ENCODE measurements at places on chromosomes 1 and 21.

- no peak for DNase-seq
Measured at GRCh38 chr1:89476072-89476471, 48.6 kb upstream of the LRRC8B start.

DNA sequence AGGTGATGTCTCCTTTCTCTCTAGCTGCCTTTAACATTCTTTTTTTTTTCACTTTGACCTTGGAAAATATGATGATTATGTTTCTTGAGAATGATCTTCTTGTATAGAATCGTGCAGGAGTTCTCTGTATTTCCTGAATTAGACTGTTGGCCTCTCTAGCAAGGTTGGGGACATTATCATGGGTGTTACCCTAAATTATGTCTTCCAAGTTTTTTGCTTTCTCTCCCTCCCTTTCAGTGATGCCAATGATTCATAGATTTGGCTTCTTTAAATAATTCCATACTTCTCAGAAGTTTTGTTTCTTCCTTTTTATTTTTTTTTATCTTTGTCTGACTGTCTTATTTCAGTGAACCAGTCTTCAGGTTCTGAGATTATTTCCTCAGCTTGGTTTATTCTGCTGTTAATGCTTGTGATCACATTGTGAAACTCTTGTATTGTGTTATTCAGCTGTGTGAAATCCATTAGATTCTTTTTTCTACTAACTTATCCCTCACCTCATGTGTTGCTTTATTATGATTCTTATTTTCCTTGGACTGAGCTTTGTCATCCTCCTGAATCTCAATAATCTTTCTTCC is 268.4 kb upstream of the NRIP1 start:
- no peak for DNase-seq

DNA sequence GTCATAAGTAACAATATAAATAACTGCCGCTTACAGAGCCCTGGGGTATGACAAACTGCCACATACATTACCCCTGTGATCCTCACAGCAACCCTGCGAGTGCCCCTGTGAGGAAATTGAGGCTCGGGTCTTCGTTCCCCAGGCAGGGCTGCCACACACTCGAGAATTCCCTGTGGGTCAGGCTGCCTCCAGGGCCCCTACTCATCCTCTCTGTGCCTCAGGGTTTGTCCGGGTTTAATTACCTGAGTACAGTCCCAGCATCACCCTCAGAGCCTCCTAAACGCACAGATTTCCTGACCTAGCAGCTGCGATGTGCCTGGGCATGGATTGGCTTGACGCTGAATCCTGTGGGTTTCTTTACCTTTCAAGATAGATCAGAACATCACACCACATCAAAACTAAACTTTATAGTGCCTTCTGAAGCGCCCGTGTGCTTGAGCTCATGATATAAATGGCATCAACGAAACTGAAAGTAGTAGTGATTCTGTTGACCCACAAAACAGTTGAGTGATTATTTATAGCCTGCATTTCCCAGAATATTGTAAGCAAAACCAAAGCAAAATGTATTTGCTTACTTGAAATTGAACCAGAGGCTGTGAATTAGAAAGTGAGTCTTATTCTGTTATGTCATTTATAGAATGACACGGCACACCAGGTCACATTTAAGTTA is 14.0 kb downstream of the SLC37A1 start:
- DNase-seq: peak; percentile 41

- no peak for DNase-seq
Measured at GRCh38 chr1:157025385-157025784, 20.2 kb downstream of the ARHGEF11 start.

- DNase-seq: no peak
Measured at GRCh38 chr21:43851593-43851992, 13.4 kb upstream of the AGPAT3 start.

- DNase-seq: no peak
Measured at GRCh38 chr1:47985018-47985417, 12.2 kb downstream of the TRABD2B start.

- no peak for DNase-seq
Measured at GRCh38 chr1:165575468-165576099, 31.8 kb downstream of the LRRC52 start.

GRCh38 chr1:60791226-60791625 is 291.1 kb upstream of the NFIA start:
- DNase-seq: no peak

DNA sequence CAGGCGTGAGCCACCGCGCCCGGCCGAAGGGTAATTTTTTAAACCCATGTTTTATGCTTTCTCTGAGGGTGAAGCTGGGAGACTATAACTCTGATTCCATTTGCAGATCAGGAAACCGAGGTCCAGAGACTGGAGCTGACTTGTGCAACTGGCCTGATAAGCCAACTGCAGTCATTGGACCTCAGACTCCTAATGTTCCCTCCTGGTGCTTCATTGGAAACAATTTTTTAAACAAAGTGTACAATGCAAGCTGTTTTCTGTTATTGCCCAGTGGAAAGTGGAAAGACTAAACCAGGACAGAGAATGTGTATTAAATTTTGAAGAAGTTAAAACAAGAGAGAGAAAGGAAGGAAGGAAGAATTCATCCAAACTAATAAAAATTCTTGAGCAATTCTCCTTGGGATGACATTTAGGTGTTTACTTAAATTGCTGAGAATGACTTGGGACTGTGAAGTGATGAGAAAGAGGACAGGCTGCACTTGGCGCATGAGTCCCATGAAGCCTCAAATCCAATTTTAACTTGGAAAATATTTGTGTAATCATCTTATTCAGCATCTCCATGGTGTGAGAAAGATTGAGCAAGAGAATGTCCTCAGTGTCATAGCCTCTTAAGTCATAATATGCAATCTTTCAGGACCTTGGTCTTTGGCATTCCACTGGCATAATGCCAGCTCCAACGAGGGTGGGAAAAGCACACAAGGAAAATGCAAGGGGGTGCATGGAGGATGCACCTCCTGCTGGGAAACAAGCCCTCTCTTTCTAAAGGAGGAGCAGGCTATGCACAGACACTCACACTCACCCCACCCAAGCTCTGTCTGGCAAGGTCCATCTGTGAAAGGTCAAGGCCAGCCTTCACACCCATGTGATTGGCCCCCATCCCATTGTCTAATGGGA is 342.0 kb downstream of the SIPA1L2 start:
- DNase-seq: no peak

GRCh38 chr1:47409311-47410067 is 6.6 kb upstream of the FOXE3 start:
- DNase-seq: no peak

GRCh38 chr1:226863446-226863845 is 7.0 kb upstream of the PSEN2 start:
- DNase-seq: no peak

DNA sequence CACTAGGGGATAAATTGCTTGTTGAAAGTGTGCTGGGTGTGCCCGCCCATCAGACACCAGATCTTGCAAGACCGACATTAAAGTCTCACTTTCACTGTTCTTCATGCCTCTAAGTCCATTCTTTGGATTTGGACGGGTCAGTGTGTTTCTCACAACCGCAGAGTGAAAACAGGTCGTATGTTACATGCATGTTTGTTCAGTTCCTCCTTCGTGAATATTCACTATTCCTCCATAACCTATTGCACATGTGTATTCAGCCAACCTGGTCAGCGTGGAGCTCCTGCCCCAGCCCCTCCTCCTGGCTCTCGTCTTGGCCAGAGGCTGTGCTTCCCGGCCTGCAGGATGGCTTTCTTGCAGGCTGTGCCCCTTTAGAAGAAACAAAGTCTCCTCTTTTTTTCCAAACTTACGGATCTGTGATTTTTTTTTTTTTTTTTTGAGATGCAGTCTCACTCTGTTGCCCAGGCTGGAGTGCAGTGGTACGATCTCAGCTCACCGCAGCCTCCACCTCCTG is 2.2 kb upstream of the KRTAP10-6 start:
- DNase-seq: no peak

- DNase-seq: no peak
Measured at GRCh38 chr1:64493831-64494230, 23.9 kb downstream of the CACHD1 start.

DNA sequence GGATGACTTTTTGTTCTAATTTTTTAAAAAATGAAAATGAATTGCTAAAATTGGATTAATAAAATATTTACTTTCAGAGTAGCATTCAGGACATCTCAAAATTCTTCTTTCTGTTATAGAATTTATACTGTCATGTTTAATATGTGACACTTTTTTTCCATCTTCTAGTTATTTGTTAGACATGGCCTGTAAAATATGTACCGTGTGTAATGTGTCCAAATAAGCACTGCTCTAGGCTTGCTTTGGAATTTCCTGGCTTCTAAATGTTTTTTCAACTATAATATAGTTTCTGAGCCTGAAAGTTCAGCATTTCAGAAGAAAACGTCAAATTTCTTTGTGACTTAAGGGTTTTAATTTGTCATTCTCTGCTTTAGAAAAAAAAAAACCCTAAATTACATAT is 243.6 kb downstream of the DNM3 start:
- no peak for DNase-seq

GRCh38 chr1:202249436-202249835 is 55.8 kb downstream of the LGR6 start:
- no peak for DNase-seq
